ENCODE measurements at places on chromosomes 2 and 18.

DNA sequence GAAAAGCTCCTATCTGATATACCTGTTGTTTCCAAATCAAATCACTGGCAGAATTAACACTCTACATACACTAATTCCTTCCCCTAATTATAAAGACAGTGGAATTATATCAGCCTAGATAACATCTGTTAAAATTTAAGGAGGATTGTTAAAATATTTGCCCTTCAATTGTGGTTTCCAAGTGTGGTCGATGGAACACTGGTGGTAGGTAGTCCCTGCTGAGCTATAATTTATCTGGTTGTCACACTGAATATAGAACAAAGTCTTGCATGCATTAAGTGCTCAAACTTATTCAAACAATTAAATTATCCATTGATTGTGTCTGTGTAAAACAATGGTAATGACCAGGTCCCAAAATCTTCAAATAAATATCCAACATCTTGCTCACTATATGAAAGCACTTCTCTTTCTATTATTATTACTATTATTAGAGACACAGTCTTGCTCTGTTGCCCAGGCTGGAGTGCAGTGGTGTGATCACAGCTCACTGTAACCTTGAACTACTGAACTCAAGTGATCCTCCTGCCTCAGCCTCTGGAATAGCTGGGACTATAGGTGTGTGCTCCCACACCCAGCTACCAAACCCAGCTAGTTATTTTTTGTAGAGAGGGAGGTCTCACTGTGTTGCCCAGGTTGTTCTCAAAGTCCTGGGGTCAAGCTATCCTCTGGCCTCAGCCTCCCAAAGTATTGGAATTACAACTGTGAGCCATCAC, 12.0 kb downstream of the CDH2 start:
- no peak for DNase-seq

- no peak for DNase-seq
These were observed 111.0 kb upstream of the LINC00305 start for GRCh38 chr18:64259871-64260270.

DNA sequence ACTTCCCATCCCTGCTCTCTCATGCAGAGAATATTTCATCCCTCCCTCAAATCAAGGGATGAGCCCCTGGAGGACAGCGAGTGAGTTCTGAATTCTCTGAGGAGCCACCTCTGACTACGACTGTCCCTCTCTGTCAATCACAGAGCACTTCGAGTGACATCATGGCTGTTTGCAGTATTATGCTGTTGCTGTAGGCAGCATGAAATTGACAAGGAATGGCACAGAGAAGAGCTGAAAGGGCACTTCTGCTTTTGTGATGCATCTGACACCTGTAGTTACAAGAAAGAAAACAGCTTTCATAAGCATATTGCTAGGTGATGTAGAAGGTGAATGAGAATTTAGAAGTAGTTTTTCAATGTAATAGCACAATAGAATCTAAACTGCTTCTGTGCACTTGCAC, 166.9 kb downstream of the ARHGAP15 start:
- no peak for DNase-seq

- peak; percentile 28 for DNase-seq
These were observed 115.1 kb downstream of the DTNB start for GRCh38 chr2:25558262-25558661.

GRCh38 chr2:177154809-177155208, 57.8 kb upstream of the HNRNPA3 start:
- no peak for DNase-seq

DNA sequence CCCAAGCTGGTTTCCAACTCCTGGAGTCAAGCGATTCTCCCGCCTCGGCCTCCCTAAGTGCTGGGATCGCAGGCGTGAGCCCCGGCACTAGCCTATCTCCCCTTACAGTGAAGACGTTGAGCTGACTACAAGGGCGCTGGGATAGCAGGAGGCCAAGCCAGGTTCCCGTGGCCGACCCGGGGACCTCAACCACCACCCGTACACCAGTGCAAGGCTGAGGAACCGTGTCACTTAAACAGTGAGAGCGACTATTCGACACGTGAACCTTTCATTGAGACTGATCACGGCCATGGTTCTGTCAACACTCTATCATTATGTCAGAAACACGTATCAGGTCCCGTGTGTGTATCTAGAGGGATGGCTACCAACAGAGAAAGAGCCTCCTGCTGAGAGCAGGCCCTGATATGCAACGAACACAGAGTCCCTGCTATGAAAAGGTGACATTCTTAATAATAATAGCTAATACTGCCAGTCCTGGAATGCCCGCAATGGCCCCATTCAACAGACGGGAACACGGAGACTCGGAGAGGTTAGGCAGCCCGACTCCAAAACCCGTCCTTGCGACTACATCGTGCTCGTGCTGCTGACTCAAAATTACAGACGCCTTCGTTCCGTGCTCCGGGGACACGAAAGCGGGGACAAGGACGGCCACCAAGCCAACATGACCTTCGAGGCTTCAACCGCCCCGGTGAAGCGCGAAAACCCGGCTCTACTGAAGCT, 833 bp downstream of the AFG3L2 start:
- DNase-seq = no peak

DNA sequence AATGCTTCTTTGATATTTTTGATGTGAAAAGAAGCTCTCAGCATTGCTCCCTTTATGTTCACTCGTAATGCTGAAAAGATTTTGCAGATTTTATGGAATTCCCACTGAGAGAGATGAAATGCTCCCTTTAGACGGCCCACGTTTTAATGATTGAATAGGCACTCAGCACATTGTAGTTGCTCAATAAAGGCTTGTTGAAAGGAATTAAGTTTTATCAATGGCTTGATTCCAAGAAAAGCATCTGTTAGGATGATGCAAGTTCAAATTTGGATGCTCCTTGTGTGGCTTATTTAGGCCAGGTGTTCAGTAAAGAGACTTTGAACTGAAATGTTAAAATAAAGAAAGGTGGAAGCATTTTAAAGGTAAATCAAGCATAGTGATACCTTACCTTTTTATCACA, 725.1 kb downstream of the EPHA4 start:
- no peak for DNase-seq

DNA sequence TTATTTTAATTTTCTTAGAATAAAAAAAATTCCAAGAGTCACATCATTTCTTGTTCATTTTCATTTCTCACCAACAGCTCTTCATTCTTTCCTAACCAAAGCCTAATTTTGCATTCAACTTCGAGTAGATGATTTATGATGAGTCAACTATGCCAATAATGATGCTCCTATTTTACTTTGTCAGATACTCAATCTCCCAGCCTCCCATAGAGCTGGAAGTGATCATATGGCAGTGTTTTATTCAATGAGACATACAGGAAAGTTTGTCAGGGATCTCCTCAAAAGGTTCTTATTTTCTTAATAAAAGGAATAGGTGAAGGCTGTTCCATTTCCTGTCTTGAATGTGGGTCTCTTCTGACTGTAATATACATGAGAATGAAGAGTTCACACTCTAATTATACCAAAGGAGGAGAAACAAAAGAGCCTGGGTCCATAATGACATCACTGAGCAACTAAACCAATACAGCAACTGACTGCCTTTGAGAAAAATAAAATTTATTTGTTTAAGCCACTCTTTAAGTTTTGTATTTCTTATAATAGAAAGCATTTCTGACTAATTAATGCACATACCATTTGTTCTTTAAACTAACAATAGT, 231.2 kb upstream of the CYP26B1 start:
- DNase-seq = no peak

DNA sequence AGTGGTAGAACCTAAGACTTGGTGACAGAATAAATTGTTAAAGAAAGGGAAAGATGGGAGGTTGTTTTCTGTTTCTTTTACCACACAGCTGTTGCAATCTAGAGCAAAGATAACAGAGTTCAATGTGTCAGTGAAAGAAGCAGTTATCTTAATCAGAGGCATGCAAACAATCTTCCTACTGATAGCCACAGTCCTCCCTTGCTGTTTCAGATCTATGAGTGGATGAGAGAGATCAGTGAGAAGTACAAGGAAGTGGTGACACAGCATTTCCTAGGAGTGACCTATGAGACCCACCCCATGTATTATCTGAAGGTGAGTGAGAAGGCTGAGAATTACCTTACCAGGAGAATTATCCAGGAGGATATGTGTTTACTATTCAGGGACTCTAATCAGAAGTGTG, 15.9 kb downstream of the CPO start:
- no peak for DNase-seq

GRCh38 chr2:134917888-134918525, 615 bp upstream of the CCNT2 start:
- peak; percentile 78 for DNase-seq

GRCh38 chr2:25363733-25364132, 22.0 kb upstream of the DNMT3A start:
- DNase-seq = no peak

DNA sequence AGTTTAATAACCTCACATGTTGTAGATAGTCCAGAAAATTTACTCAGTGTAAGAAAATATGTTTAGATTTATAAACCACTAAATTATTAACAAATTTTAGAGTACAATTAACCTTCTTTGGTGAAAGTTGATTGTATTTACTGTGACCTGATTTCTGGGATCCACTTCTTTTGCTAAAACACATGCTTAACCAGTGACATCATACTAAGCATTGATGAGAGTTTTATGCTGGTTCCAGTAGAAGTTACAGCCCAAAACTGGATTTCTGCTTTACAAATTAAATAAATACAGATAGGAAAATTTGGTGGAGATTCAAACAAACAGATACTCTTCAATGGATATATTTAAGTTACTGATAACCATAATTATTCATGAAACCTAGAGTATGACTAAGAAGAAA, 40.9 kb downstream of the RBBP8 start:
- no peak for DNase-seq

DNA sequence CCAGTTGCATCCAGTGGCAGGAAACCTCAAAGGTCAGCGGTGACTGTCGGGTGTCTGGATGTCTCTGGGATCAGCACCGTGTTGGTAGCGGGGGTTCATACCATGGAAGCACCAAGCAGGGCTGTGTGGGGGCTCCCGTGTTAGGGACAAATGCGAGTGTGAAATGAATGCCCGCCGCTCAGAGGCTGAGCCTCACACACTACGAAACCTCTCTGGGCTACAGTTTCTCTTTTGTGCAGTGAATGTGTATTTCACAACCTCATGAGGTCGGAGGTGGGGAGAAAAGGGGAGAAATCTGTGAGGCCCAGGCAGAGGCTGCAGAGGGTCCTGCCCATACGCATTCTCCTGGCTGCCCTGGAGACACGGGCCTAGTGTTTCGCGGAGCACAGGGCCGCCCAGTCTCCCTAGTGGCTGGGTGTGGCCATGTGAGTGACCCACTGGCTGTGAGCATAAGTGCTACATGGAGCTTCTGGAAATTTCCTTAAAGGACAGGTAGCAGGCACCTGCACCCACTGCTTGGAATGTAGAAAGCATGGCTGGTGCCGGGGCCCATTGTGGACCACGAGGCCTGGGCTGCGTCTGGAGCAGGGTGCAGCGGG, 138.0 kb upstream of the GLI2 start:
- DNase-seq = no peak

- peak; percentile 98 for DNase-seq
These were observed 574 bp upstream of the NCL start for GRCh38 chr2:231464576-231465540.

DNA sequence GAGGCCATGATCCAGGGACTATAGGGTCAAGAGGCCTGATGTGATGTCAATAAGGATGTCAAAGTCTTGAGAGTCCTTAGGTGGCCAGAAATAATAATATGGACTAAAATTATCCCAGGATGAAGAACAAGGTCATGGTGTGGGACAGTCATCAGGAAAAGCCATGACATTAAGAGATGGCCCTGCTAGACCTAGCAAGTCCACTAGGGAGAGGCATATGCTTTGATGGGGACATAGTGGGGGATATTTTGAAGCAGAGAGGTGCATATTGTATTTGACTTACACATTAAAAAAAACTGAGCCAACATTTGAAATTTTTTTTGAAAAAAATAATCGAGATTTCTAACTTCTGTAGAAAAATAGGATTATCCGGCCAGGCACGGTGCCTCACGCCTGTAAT, 53.3 kb upstream of the CXCR4 start:
- no peak for DNase-seq

DNA sequence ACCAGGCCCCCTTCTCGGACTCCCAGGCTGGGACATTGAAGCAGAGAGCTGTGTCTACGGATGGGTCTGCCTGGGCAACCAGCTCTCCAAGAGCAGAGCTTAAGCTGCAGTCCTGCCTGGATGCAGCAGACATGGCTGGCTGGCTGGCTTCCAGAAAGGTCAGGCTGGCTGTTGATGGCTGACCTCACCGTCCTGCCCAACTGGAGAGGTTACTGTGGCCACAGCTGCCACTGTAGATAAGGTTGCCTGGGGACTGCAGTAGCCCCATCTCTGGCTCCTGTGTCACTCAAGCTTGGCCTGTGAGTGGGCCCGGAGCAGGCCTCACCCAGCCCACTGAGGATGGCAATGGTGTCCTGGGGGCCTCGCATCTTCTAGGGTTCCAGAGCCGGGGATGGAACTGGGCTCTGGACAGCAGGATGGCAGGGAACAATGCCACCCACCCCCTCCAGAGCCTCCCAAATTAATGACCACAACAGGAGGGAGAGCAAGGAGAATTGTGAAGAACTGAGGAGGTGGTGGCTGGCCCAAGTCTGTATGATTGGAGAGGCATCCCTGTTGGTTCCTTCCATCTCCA, 37.0 kb upstream of the FOSL2 start:
- DNase-seq = no peak

DNA sequence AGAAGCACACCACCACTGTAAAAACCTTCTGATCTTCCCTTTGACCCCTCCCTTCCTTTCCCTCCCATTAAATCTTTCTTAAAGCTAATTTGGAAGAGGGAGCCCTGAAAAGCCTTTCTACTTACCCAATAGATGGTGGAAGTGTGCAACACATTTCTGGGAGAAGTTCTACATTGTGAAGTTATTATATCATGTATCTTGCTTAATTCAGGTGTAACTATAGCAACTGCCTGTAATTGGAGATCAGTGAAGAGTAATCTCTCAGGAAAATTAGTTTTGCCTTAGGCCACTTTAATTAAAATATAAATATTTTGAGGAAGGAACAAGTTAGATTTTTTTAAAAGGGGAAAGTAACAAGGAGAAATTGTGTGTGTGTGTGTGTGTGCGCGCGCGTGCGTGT, 266.0 kb downstream of the SH3BP4 start:
- DNase-seq = no peak

DNA sequence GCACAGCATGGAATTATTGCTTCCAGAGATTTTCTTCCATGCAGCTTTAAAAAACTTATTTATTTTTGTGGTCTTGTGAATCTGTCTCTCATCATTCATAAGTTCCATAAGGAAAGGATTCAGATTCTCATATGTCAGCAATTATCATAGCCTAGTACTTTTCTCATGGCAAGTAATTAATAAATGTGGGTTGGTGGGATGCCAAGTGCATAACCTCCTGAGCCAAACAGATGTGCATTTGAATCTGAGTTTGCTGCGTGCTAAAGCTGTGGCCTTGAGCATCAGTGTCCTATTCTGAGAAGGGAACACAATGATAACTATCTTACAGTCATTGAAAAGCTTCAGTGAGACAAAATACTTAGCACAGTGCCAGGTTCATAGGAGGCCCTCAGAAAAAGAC, 331.9 kb downstream of the PDE11A start:
- no peak for DNase-seq
